ENCODE measurements at places on chromosomes 4 and X.
A peak's percentile ranks its signal among the peaks of the same experiment; 100 is the strongest.

DNA sequence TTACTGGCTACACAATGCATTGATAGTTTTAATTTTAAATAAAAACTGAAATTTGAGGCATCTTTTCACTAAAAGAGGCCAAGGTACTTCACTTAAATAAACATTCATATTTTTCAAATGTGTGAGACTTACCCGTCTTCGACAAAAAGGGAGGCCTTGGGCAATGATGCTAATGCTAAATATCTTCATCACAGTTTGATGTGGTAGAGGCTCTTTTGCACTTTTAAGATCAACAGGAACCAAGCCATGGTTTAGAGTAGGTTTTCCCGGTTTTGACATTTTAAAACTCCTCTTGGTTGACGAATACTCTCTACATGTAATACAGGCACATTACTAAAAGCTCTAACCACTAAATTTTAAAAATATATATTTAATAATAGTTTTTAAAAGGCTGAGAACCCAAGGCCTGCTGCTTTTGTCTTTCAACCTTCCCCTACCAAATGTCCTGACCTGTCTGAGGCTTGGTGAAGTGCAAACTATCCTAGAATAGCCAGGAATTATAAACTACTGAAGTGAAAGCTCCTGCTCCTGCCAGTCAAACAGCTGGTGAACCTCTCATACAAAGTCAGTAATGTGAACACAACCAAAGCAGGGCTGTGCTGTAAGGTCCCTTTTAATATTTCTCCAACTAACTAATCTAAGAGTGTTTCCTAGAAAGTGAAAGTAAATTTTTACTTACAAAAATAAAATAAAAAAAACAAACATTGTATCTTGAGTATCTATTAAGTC is 153.7 kb downstream of the FBXW7 start:
- no peak for DNase-seq

DNA sequence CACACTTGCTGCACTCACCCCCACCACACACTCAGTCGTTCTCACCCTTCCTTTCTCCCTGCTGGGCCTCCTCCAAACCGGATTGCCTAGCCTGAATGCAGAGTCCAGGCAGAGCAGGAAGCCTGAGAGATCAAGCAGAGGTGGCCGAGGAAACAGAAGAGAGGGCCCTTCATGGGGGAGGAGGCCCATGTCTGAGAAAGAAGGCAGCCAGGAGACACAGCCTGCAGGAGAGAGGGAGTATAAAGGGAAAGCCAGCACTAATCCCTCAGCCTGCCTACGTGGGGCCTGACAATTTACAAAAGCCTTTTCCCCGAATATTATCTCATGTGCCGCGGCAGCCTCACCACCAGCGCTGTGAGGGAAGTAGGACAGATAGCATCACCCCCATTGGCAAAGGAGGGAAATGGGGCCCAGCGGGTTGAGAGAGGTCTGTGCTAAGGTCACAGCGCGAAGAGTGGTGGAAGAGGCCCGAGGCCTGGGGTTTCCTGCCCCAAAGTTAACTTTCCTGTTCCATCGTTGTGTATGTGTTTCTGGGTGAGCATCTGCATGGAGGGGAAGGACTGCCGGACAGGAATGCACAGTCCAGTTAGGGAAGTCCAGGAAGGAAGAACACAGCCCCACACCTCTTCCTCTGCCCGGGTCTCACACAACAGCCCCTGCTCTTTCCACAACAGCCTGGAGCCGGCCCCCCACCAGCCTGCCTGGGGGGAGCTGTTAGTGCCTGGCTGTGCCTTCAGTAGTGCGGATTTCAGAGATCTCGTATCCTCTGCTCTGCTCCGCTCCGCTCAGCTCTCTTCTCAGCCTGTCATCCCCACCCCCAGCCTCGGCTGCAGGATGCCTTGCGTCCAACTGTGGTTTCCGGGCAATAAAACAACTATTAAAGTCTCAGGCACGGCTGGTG is 50.9 kb upstream of the BCOR start:
- no peak for DNase-seq

DNA sequence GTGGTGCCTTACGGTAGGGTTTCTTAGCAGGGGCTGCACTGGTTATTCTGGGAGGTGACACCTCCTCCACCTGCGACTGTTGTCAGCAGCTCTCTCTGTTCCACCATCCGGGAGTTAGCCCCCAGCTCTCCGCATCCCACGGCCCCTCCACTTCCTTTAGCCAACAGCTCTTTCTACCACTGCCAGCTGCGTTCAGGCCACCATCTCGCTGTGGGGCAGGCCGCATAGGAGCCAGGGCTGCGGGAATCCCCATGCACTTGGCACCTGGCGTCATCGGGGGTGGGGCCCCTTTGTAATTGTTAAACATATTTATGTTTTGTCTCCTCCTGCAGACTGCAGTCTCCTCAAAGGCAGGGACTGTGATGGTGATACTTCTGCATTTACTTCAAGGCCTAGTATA is 480.2 kb downstream of the SMARCA1 start:
- DNase-seq = no peak

DNA sequence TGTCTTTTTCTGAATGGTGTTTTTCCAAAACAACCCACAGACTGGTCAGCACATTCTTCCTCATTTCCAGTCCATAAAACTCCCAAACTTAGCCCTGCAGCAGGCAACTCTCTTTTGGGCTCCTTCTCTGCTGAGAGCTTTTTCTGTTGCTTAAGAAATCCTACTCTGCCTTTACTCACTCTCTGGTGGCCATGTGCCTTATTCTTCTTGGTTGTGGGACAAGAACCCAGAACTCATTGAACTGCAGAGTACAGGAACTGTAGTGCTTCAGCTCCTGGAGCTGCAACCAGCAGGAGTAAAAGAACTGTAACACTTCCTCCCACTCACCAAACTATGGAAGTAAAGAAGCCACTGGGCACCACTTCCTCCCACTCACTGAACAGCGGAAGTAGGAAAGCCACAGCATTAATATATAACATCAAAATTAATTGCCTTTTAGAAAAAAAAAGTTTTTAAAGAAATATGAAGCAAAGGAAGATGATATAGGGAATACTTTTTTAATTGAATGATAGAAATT is 864.1 kb upstream of the PCDH10 start:
- no peak for DNase-seq

DNA sequence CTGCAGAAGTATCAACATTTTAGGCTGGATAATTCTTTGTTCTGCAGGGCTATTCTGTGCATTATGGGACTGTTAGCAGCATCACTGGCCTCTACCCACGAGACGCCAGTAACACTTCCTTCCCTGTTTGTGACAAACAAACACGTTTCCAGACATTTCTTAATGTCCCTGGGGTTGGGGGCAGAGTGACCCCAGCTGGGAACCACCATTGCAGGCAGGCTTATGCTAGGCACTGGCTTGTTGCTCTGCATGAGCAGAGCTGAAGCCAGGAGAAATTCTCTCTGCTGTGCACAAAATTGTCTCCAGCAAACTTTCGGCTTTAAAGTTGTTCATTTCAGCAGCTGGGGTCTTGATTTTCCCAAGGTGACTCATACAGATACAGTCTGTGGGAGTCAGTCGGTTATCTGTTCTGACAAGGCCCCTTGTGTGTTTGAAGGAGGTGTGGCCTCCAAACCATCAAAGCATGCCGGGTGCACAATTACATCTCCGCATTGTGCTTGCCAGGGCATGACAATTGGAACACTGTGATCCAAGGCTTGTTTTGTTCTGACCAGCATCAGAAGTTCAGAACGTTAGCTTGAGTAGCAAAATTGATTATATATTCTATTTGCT is 156.4 kb upstream of the BOD1L1 start:
- no peak for DNase-seq

GRCh38 chr4:6177587-6178197 is 22.7 kb downstream of the JAKMIP1 start:
- peak; percentile 49 for DNase-seq

- DNase-seq = no peak
Observed at GRCh38 chrX:55714161-55714560, 3.4 kb upstream of the RRAGB start.

DNA sequence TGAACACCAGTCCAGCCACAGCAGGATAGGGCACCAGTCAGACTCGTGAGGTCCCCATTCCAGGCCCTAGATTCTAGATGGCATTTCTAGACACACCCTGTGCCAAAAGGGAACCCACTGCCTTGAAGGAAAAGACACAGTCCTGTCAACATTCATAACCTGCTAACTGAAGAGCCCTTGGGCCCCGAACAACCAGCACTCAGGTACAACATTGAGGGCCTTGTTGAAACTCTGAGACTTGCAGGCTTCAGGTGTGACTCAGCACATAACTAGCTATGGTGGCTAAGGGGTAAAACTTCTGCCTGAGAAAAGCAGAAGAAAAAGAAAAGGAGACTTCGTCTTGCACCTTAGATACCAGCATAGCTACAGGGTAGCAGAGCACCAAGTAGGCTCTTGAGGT is 252.9 kb upstream of the GRID2 start:
- no peak for DNase-seq

GRCh38 chrX:2632533-2633504 is 58.3 kb upstream of the CD99 start:
- no peak for DNase-seq

GRCh38 chr4:20944961-20945360 is 244.7 kb downstream of the PACRGL start:
- no peak for DNase-seq

- no peak for DNase-seq
Observed at GRCh38 chrX:150508018-150508417, 60.4 kb upstream of the MTM1 start.

Data from CD4-positive, alpha-beta T cell treated with Interleukin-17A for 4 hours (primary cell).